ENCODE measurements at places on chromosomes 3 and 15.

GRCh38 chr3:183553334-183554026 is 2.0 kb downstream of the KLHL6 start:
- no peak for DNase-seq

GRCh38 chr3:14397531-14397930 is 4.9 kb upstream of the SLC6A6 start:
- DNase-seq = no peak

- no peak for DNase-seq
Observed at GRCh38 chr15:58521293-58521991, 89.7 kb downstream of the LIPC start.

DNA sequence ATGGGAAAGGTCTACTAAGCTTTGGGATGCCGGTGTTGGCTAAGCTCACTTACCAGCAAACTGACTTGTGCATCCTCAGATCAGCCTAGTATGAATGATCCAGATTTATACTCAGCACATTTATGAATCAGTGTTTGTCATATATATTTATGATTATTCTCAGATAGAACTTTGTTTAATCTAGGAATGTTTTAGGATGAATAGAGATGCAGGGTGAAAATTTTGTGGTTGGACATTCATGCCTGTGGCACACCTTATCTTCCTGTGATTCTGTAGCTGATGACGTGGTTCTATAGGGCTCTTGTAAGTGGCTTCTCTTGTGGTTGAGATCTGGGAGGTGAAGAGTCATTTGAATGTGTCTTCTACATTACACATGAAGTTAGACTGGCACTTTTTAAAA is 11.4 kb downstream of the CDIN1 start:
- DNase-seq = no peak

DNA sequence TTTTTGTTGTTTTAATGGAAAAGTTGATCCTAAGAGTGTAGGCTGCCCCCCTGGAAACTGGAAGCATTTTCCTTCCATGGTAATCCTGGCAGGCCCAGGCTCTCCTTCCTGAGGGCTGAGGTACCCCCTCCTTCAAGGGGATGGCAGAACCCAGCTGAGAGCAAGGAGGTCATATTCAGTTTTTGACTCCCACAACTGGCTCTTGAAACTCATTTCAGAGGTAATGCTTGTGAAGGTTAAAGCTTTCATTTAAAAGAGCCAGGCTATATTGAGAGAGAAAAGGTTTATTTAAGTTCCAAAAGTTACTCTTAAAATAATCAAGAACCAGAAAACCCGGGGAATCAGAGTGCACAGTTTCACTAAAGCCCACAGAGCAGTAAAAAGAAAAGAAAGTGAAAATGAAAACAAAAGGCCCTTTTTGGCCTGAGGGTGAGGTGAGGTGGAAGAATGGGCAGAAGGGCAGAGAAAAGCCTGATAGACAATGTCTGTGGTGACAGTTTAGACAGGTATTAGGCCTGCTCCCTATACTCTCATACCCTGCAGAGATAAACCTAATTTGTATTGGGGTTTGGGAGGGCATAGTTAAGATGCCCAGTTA is 47.0 kb upstream of the RBP1 start:
- no peak for DNase-seq

GRCh38 chr3:134059035-134059601 is 29.4 kb upstream of the SLCO2A1 start:
- no peak for DNase-seq

DNA sequence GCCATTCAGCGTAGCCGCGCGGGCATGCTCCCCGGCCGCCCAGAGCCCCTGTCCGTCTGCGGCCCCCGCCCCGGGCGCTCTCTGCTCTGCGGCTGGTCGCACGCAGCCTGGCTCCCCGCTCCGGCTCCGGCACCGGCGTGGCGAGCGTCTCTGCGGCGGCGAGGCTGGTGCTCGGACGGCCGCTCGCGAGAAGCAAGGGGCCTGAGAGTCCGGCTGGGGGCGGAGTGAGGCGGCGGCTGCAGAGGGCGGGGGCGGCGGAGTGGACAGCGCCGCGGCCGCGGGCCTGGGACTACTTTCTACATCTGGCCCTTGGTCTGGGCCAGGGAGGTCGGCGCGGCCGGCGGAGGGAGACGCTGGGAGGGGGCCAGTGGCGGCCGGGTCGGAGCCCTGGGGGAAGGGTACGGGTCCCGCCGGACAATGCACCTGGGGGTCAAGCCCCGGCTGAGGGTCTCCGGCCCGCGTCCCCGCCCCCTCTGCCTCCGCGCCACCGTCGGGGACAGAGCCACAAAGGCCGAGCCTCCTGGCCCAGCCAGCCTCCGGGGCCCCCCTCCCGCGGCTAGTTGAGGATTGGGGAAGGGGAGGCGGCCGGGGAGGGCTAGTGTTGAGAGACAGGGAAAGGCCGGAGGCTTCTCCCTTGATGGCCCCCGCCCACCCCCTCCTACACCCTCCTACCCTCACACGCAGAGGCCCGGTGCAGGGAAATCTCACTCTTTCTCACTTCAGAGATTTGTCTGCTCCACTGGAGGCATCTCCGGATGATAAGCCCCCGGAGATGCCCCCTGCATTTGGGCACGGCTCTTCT is at the start of gene PRTG:
Gene PRTG, minus strand, starts transcription at position 226 of the 802 bp plus-strand sequence. Its CDS starts 221 bp downstream, at position 5.
- no peak for DNase-seq

DNA sequence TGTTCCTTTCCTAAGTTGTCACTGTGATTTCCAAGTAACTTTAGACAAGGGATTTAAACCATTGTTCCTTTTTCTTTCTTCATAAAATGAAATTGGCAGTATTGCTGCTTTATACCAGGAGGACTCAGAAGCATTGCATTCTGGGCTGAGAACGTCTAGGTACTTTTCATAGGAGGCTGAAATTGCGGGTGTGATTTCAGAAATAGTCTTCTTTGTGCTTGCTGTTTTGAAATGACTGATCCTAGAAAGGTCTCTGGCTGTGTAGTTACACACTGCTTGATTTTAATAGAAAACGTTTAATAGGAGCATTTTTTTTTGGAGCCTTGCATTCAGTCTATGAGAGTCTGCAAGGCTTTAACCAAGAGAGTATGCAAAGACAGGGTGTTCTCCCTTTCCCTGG is 56.3 kb downstream of the PPM1L start:
- DNase-seq = no peak
